ENCODE measurements at places on chromosomes 1 and 21.

DNA sequence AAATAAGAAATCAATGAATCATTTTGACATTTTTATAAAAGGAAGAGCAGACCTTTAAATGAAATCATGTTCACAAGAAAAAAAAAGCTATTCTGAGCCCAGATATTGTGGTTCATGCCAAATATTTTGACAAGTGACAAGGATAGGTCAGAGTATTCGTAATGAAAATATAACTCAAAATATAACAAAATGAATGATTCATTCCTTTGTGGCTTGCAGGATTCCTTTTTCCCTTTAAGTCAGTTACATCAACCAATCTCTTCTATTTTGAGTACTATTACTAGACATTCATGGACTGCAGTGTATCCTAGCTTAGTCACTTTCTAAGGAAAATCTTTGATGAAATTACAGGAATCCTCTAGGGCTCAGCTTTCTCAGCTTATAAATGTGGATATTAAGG, 188.7 kb downstream of the COL11A1 start:
- DNase-seq: no peak

DNA sequence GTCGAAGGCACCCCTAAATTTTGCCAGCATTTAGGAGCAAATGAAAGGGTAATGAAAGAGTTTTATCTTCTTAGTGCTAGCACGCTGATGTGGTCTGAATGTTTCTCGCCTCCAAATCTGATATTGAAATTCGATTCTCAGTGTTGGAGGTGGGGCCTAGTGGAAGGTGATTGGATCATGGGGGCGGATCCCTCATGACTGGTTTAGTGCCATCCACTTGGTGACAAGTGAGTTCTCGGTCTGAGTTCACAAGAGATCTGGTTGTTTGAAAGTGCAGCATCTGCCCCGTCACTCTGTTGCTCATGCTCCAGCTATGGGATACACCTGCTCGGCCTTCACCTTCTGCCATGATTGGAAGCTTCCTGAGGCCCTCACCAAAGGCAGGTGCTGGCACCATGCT, 75.1 kb upstream of the ZBTB40 start:
- no peak for DNase-seq

DNA sequence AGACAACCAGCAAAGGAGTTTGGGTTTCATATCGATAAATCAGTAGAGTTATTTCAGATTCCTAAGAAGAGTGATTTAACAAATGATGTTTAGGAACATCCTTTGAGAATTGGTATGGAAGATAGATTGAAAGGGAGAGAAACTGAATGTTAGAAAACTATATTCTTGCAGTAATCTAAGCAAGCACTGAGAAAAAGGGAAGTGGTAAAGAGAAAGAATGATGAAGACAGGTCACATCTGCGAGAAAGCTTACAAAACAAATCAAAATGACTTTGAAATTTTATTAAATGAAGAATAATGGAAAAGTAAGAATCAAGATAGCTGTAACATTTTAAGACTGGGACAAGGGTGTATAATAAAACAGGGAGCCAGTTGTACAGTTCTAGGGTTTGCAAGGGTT, 177.0 kb downstream of the HS2ST1 start:
- DNase-seq: no peak

- no peak for DNase-seq
Observed at GRCh38 chr21:44012474-44013379, 618 bp downstream of the TRAPPC10 start.

- no peak for DNase-seq
Observed at GRCh38 chr1:69459244-69459643, 108.5 kb upstream of the LRRC7 start.

DNA sequence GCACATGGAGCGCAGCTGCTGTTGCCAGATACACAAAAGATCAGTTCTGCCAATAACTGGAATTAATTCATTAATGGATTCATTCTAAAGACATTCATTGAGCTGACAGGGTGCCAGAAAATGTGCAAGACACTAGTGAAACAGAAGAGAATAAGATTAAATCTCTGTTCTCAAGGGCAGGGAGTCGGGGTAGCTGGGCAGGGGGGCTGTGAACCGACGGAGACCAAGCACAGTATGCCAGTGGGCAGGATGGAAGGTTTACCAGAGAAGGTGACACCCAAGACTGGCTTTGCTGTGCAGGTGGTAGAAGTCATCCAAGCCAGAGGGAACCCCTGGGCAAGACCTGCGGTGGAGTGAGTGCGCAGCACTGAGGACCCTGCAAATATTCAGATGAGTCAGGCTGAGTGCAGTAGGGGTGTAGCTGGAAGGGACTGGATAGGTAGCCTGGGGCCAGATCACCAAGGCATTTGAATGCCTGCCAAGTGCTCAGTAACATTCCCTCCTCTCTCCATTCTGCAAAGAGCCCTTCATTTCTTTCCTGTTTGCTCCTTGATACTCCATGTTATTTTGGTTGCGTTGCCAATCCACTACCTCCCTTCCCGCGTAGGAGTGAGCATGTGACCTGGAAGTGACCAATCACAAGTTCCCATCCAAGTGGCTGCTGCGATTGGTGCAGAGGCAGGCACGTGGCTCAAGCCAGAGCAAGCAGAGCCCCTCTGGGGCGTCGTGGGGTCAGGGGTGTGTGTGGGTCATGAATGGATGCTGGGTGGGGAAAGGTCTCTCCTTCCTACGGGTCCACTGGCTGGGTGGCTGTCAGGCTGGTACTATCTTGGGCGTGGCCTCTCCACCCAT, 413.1 kb downstream of the PTPRU start:
- no peak for DNase-seq

GRCh38 chr1:12249181-12249580, 19.4 kb downstream of the VPS13D start:
- no peak for DNase-seq

DNA sequence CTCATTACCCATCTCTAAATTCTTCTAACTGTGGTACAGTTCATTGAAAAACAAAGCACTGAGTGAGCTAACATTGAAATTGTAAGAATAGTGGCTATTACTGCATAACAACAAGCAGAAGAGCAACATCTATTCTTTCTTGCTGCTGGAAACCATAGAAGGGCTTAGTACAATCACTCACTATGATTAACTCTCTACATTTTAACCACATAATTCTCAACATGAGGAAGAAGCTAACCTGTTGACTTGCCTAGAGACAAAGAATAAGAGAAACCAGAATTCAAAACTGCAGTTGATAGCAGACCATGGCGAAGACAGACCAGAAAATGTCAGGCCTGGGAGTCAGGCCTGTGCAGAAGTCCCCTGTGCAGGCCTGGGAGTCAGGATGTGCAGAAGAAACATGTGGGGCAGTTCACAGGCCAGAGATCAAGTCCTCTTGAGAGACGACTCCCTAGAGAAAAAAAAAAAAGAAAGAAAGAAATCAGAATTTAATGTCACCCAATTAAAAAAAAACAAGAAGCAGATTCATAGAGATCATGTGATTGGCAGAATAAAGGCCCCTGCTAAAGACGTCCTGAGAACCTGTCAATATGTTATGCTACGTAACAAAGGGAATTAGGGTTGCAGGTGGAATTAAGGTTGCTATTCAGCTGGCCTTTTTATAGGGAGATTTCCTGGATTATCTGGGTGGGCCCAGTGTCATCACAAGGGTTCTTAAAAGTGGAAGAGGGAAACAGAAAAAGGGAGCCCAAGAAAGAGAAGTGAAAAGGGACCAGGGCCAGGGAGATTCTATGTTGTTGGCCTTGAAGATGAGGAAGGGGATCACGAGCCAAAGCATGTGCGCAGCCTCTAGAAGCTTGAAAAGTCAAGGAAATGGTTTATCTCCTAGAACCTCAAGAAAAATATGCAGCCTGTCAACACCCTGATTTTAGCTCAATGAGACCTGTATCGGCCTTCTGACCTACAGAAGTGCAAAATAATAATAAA, 94.9 kb downstream of the MRPL39 start:
- no peak for DNase-seq

DNA sequence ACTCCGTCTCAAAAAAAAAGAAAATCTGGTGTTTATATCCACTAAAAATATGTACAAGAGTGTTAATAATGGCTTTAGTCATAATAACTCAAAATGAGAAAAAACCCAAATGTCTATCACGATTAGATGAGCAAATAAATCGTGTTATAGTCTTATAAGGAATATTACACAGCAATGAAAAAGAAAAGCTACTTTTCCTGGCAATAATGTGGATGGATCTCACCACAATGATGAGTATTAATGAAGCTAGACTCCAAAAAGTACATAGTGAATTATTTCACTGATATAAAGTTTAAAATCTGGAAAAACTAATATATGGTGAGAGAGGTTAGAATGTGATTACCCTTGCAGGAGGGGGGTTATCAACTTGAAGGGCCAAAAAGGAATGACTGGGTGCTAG, 9.7 kb downstream of the CD244 start:
- no peak for DNase-seq

GRCh38 chr1:11456965-11457364, 22.0 kb upstream of the DISP3 start:
- no peak for DNase-seq
